Activated T-helper 1 cell treated with Interleukin-2 at 50 U/mL for 16 hours (primary cell): ENCODE measurements at places on chromosomes 12 and 14.

- DNase-seq: no peak
Measured at GRCh38 chr14:90641615-90642243, 174.5 kb downstream of the TTC7B start.

GRCh38 chr12:131384544-131384855 lies 326.4 kb upstream of the SFSWAP start:
- no peak for DNase-seq

GRCh38 chr12:45305907-45306306 lies 90.0 kb downstream of the ANO6 start:
- no peak for DNase-seq

GRCh38 chr12:65195387-65196055 lies 26.1 kb downstream of the LEMD3 start:
- no peak for DNase-seq

DNA sequence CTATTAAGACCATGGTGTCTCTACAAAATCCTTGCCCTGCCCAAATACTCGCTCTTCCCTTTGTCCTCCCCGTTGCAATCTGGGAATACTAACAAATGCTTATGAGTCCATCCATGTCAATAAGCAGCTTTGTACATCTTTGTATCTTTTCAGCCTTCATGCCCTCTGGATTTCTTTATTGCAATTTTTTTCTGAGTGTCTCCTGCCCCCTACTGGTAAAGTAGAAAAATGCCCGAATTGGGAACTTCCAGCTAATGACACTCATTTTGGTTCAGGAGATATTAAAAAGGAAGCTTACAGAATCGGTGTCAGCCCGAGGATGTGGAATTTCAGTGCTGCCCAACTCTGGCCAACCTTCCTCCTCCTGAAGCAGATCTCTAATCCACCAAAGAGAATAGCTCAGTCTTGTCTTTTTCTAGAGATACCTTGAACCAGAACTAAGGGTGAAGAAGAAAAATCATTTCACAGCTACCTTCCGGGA lies 46.0 kb downstream of the SH2B3 start:
- no peak for DNase-seq
